ENCODE measurements at places on chromosomes 5 and 9.

- DNase-seq: no peak
These were observed 129.6 kb downstream of the EPB41L4A start for GRCh38 chr5:112289465-112289864.

- DNase-seq: peak; percentile 65
These were observed 444.3 kb downstream of the ENC1 start for GRCh38 chr5:74196233-74196632.

DNA sequence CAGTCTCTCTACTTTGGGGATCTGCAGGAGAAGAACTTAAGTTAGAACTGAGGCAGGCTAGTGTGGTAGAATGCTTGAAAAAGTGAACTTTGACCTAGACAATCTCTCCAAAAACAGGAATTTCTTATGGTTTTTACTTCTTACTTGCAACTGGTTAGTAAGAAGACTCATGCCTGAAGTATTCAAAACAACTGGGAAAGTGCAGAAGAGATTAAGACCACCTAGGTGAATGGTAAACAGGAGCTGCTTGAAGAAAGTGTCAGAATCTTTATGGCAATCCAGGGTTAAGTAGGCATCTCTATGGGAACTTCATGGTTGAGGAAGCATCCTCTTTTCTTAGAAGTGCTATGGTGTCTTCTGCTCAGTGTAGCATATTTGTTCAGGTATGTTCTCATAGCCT, 428.6 kb upstream of the TLE4 start:
- no peak for DNase-seq

DNA sequence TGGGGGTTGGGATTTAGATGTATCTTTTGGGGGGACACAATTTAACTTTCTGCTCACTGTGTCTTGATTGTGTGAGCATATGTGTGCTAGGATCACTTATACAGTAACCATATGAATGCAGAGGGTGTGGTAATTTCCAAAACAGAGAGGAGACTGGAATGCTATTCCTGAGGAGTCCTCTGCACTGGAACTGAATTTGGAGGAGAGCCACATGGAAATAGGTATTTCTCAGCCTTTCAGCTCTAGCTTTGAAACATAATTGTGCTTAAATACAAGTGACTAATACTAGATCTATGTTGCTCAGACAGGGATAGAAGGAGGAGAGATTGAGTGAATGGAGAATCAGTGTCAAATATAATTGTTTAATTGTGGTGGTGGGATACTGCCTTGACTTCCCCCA, 45.5 kb downstream of the FOCAD start:
- no peak for DNase-seq

DNA sequence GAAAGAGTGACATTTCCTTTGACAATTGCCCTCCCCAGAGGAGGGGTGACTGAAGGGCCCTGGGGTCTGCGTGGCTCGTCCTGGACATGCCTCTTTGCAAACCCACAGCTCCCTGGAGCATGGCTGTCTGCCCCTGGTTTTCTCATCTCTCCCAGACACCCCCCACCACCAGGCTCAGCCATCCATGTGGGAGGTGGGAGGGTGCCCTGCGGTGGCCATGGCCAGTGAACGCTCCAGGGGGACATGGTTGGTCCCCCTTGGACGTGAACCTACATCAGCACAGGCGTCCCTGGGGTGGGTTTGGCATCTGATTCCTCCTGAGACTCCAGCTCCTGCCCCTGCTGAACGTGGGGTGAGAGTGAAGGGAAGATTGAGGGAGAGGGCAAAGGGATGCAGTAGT, 67.7 kb upstream of the LMX1B start:
- DNase-seq: no peak
